NCI-H2081 treated with DMSO at 0.1 percent for 48 hours (cell line): ENCODE measurements at places on chromosomes 11 and 22.

DNA sequence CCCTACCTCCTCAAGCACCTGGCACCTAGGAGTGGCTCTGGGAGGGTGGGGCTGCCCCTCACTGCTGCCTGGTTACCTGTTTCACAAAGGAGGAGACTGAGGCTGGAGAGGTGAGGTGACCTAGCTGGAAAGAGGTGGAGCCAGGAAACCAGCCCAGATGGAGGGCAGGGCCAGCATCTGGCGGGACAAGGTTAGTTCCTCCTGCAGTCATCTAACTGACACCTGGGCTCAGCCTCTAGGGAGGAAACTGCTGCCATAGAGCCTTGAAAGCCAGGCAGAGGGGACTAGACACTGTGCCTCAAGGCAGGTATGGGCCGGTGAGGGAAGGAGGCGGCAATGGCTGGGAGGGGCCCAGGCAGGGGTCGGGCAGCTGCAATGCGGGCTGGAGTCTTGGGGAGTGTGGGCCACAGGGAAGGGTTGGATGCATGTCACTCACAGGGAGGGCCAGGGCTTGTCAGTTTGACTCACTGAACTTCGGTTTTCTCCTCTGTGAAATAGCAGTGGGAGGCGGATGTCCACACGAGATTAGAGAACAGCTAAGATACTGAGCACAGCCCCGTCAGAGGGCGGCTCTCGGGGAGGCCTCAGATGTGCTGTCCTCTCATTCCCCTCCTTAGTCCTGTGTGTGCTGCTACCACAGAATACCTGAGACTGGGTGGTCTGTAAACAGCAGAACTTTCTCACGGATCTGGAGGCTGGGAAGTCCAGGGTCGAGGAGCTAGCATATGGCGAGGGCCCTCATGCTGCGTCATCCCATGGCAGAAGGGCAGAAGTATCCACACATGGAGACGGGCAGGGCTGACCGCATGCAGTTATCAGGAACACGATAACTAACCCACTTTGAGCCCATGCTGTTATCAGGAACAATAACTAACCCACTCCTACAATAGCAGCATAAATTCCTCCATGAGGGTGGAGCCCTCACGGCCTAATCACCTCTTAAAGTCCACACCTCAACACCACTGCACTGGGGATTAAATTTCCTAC, 16.1 kb downstream of the MGAT3 start:
- no peak for DNase-seq

- no peak for DNase-seq
These were observed 68.8 kb downstream of the PRDM11 start for GRCh38 chr11:45215098-45215865.

DNA sequence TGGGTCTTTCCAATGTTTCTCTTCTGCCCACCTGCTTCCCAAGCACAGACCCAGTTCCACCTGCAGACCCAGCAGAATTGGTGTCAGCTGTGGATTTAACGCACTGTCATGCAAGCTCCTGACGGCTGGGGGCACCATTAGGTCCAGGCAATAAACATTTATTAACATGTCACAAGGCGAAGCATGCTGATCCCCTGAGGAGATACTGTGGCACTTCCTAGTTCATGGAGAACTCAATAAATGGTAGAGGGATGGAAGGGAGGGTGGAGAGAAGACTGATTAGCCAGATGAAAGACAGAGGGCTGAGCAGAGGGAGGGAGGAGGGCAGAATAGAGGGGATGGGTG, 68.3 kb upstream of the TSPAN18 start:
- no peak for DNase-seq

- no peak for DNase-seq
These were observed 57.2 kb downstream of the RPS6KA4 start for GRCh38 chr11:64415996-64416728.
